ENCODE measurements at places on chromosomes 4 and X.
A peak's percentile ranks its signal among the peaks of the same experiment; 100 is the strongest.

DNA sequence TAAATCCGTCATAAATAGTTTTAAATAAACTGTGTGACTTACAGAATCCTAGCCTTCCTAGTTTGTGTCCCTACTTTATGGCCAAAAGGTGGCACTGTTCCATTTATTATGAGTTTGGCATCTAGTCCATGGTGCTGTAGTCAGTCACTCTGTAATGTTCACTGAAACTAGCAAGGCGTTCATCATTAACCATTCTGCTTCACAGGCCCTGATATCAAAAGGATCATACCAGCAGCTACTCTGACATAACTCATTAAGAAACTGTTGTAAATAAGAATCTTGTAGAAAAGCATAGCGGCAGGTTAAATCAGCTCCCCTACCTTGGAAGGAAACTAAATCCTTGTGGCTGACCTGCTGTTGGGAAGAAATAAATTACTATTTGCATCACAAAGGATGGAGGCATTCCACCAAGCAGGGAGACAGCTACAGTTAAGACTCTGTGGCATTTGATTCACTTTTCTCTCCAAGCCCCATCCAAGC is 919.6 kb upstream of the DIAPH2 start:
- DNase-seq: peak; percentile 17

DNA sequence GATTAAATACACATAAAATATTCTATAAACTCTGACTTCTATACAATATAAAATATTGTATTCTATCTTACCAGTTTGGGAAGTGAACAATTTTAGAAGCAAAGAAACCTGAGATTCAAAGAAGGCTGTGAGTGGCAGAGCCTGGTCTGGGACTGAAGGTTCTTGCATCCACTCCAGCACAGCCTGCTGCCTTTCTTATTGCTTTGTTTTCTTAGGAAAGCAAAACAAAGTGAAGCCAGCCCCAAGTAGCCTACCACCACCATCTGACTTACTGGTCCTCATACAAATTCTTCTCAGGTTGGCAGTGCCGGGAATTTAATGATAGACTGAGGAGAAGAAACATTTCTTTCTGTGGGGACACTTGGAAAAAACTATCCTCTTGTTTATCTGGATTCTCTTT is 129.7 kb upstream of the SMAD1 start:
- no peak for DNase-seq

- no peak for DNase-seq
These were observed 33.6 kb upstream of the ENPEP start for GRCh38 chr4:110442309-110442708.

- DNase-seq: no peak
These were observed 66.4 kb downstream of the LRBA start for GRCh38 chr4:150948710-150949109.

DNA sequence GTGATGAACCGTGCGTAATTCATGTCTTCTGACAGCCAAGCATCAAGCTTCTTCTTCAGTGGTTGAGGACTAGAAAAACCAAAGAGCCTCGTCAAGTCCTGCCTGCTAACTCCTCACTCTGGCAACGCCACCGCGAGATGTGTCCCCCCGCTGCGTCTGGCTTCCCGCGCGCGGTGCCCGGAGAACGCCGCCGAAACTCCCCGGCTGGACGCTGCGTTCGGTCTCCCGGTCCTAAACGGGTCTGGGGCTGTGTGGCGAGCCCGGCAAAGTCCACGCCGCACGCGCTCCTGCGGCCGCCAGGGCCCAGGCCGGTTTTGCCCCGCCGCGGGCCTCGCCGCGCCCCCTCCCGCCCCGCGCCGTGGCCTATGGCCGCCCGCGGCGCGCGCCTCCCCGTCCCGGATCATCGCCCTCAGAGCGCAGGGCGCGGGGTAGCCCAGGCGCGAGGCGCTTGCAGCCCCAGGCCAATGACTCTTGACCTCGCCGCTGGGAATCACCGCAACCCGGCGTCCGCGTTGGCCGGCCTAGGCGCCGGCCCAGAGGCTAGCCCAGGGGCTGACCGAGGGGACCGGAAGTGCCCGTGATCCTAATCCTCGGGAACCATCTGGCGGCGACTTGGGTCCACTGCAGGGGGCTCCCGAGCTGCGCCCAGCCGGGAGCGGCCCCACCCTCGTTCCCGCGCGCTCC is at the start of gene AADAT:
AADAT (minus strand) TSS at position 289 of the 684 bp plus-strand sequence; CDS start at position 23, 266 bp downstream.
- peak; percentile 67 for DNase-seq
